SK-N-SH (cell line): ENCODE measurements at places on chromosomes 13 and 19. TPM values are rescaled to one million over a fixed set of nuclear protein-coding genes. Genes with fewer than 3 reads are reported as not detected.

- H3K4me3 ChIP-seq, result no peak overlapping the region
- no peaks in the 10 kb centered on the region for H3K27me3 ChIP-seq
- DNase-seq, result no peak
- no peaks in the 10 kb centered on the region for H3K4me1 ChIP-seq
Measured at GRCh38 chr13:73556902-73557301, 498.1 kb downstream of the KLF5 start.

- no peak overlapping the region for H3K27ac ChIP-seq
- H3K27me3 ChIP-seq, result no peaks in the 10 kb centered on the region
- no peak overlapping the region for H3K4me3 ChIP-seq
- H3K36me3 ChIP-seq, result no peaks in the 10 kb centered on the region
- DNase-seq, result no peak
Measured at GRCh38 chr13:40580566-40581276, 85.7 kb downstream of the FOXO1 start.

DNA sequence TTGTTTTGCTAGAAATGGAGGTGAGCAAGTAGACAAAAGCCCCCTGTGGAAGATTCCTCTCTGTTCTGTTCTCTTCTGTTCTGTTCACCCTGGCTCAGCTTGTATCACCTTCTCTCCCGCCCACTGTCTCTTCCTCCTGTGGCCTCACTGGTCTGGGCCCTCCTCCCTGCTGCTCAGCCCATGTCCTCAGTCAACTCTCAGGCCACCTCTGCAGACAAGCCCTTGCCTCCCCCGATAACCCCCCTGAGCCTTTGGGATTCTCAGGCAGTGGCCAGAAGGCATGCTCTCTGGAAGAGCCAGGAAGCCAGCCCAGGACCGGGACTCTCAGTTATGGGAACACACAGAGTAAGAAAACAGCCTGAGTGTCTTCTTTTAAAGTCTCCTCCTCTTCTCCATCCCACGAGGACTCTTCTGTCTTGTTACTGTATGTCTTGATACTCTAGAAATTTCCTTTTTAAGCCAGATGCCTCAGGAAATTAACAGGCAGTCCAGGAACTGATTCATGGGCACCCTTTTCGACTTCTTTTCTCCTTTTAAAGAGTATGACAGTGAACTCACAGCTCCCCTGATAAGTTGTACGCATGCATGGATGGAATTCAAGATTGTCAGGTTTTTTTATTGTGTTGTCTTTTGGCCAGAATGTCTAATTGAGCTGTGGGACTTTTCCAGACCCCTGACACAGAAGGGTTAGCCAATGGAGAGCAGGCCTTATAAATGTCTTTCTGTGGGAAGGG, 33.7 kb downstream of the SHISA2 start:
- H3K27ac ChIP-seq, result no peak overlapping the region
- H3K27me3 ChIP-seq, result no peaks in the 10 kb centered on the region
- H3K36me3 ChIP-seq, result no peaks in the 10 kb centered on the region

- peaks cover 4% of the 10 kb centered on the region for H3K36me3 ChIP-seq
- no peak for DNase-seq
Measured at GRCh38 chr13:49388091-49388635, 55.7 kb downstream of the CAB39L start.

GRCh38 chr13:106986033-106986484, 418.1 kb upstream of the ARGLU1 start:
- H3K4me3 ChIP-seq, result no peak overlapping the region
- no peak for DNase-seq
- no peaks in the 10 kb centered on the region for H3K4me1 ChIP-seq
- H3K36me3 ChIP-seq, result no peaks in the 10 kb centered on the region
- H3K27ac ChIP-seq, result no peak overlapping the region

DNA sequence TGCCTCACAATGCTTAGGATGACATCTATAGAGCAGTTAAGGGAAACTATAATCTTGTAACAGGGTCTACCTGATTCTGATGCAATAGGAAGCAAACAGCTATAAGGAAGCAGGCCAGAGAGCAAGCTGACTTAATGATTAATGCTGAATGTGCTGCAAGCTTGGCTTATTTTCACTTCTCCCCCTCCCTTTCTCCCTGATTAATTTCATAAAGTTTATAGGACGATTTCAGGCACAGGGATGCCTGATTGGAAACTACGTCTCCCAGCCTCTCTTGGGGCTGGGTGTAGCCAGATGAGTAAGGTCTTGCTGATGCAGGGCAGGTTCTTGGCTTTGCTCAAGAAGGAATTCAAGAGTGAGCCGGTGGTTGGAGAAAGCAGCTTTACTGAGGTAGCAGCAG, 82.8 kb upstream of the MRI1 start:
- no peaks in the 10 kb centered on the region; the same call in 1 of the 2 replicates for H3K4me1 ChIP-seq
- H3K4me3 ChIP-seq, result no peak overlapping the region
- H3K36me3 ChIP-seq, result no peaks in the 10 kb centered on the region
- DNase-seq, result no peak

ATCAY gene
- 0.84 and 1.2 TPM in 2 replicates for polyA plus RNA-seq

DNA sequence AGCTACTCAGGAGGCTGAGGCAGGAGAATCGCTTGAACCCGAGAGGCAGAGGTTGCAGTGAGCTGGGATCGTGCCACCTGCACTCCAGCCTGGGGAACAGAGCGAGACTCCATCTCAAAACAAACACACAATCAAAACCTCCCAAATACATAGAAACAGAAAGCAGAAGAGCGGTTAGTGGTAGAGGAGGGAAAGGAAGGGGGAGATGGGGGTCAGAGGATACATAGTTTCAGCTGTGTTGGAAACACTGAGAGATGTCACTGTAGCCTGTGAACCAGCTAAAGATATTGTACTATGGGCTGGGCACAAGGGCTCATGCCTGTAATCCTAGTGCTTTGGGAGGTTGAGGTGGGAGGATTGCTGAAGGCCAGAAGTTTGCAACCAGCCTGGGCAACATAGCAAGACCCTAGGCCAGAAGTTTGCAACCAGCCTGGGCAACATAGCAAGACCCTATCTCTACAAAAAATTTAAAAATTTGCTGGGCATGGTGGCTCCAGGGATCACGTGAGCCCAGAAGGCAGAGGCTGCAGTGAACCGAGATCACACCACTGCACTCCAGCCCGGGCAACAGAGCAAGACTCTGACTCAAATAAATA, 49.9 kb downstream of the GNG7 start:
- no peak for DNase-seq
- H3K36me3 ChIP-seq, result no peaks in the 10 kb centered on the region
- no peak overlapping the region for H3K27ac ChIP-seq
- no peaks in the 10 kb centered on the region for H3K4me1 ChIP-seq
- no peak overlapping the region for H3K4me3 ChIP-seq

HTR2A gene
- polyA plus RNA-seq, result 0.33 and 0.37 TPM in 2 replicates

DNA sequence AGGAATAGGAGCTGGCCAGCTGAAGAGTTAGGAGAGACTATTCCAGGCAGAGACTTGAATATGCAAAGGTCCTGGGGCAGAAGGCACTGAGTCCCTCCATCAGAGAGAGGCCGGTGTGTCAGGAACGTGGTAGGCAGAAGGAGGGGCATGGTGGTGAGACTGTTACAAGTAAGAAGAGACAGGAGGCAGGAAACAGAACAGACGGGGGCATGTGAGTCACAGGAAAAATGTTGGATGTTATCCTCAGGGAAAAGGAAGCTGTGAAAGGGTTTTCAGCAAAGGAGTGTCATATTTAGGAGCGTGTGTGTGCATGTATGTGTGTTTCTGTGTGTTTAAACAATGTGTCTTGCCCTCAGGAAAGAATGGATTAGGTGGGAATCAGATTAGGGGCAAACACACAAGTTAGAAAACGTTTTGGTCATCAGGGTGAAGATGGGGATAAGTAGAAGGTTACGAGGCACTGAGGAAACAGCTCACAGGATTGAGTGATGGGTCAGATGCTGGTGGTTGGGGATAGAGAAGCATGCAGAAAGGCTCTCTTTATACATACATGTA, 1.1 kb downstream of the EDDM13 start:
- H3K27me3 ChIP-seq, result no peaks in the 10 kb centered on the region
- H3K4me1 ChIP-seq, result peaks cover 12% of the 10 kb centered on the region
- H3K36me3 ChIP-seq, result peaks cover 7% of the 10 kb centered on the region
- DNase-seq, result no peak

GRCh38 chr19:46748325-46749109, 2.3 kb upstream of the STRN4 start:
- no peak overlapping the region for H3K4me3 ChIP-seq
- H3K4me1 ChIP-seq, result peaks cover 17% of the 10 kb centered on the region; the same call in 1 of the 2 replicates
- peaks cover 3% of the 10 kb centered on the region for H3K36me3 ChIP-seq
- no peak overlapping the region for H3K27ac ChIP-seq
- peak; percentile 75 for DNase-seq

- peaks cover 3% of the 10 kb centered on the region for H3K36me3 ChIP-seq
- DNase-seq, result no peak
- H3K4me1 ChIP-seq, result no peaks in the 10 kb centered on the region
- H3K27ac ChIP-seq, result no peak overlapping the region
- H3K4me3 ChIP-seq, result no peak overlapping the region
Measured at GRCh38 chr19:32717496-32717895, 2.1 kb upstream of the TDRD12 start.

TRIM28 gene
- 321 and 594 TPM in 2 replicates for polyA plus RNA-seq
